ENCODE measurements at places on chromosomes 13 and 19.

GRCh38 chr13:113138792-113139551 is 16.4 kb downstream of the F10 start:
- DNase-seq = no peak

DNA sequence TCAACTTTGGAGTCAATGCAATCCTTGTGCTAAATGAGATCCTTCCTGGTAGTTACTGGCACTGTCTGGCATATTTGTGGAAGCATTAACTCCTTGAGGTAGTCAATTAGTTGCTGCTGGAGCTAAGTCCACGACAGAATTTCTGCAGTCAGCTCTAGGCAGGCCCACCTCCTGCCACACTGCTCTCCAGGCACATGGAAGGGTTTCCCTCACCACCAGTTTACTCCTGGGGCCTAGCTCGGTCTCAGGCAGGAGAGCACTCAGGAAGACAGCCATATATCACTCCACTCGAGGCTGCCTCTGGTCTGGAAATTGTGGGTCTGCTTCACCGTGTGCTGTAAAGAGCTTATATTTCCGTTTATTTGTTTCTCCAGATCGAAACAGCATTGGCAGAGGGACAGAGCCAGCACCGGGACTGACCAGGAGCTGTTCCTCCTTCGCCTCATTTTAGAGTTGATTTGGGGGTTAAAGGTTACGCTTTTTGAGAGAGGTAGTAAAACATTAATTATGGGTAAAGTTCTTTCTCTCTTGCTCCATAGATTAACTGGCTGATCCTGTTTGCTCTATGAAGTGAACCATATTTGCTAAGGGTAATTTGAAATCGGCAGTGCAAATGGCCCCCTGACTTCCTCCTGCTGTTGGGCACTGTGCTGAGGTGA is 20.6 kb upstream of the GTF3A start:
- no peak for DNase-seq

GRCh38 chr13:108448891-108449290 is 179.4 kb downstream of the TNFSF13B start:
- no peak for DNase-seq

GRCh38 chr19:46678110-46678732 is 17.2 kb upstream of the DACT3 start:
- DNase-seq = peak; percentile 43

Measured in MCF 10A (cell line).